Cardiac fibroblast (primary cell): ENCODE measurements at places on chromosomes 12 and 14.

GRCh38 chr12:50275556-50275955 lies 7.8 kb downstream of the LIMA1 start:
- no peak for DNase-seq

DNA sequence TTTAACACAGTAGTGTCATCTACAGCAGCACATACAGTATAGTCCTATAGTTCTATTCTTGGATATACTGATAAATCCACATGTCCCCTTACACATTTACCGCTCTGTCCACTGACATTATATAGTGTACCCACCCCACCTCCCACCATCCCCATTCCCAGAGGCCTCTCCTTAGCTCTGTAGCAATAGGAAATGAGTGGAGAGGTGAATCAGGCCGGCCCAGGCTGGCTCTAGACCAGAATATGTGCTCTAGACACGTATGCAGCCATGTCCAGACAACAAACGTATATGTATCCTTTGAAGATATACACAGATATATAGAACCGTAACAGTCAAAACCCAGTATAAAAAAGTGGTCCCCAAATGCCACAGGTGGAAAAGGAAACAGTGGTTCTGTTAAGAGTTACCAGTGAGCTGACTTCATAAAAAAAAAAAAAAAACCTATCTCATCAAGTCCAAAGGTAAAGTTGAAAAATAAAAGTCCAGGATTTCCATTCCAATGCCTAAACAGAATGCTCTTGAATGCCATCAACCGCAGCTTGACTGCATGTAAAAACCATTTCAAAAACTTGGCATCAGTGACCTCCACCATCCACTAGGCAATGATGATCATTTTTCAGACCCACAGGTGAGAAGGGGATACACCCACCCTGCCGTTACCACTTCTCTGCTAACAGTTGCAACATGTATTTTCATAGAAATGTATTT lies 16.7 kb downstream of the EGLN3 start:
- peak; percentile 38 for DNase-seq

DNA sequence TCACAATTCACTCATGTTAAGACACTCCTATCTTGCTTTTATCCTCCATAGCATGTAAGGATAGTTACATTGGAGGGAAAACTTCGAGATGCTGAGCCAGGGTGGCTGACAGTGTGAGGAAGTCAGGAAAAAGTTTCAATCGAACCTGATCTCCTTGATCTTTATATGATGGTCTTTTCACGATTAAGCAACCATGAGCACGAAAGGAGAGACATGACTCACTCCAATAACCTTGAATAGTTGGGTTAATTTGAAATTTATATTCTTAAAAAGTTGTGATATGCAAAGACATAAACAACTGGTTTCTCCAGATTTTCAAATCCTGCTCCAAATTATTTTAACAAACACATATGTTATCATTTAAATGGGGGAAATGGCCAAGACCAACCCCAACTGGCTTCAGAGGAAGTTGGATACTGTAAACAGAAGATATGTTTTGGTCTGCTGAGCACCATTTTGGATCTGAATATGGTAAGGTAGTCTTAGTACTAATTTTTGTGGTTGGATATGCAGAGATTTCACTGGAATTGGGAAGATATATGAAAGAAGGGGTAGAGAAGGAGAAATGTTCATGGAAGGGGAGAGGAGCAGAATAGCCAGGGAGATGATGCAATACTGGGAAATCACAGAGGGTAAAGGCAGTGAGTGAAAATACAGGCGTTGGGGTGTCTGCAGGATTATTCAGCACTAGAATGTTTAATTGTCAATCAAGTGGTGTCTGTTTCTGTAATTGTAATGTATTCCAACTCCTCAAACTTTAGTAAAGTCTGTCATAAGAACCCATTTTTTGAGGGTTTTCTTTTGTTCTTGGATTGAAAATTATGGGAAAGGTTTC lies 185.2 kb upstream of the SLC38A2 start:
- DNase-seq = peak; percentile 29

DNA sequence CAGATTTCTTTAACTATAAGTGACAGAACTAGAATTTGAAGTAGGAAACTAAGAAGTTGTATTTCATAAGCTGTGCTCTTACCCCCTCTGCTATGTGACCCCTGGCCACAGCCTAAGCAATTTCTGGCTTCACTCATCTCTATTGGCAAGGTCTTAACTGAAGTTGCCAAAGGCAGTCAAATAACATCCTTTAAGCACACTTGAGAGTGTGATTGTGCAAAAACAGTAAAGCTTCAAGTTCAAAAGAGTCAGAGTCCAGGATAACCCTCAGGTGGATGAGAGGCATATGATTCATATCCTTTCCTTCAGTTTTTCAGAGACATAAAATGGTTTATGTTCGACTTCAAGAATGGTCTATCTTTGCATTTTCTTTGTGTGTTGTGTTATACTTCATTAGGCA lies 45.2 kb downstream of the GRIP1 start:
- no peak for DNase-seq

DNA sequence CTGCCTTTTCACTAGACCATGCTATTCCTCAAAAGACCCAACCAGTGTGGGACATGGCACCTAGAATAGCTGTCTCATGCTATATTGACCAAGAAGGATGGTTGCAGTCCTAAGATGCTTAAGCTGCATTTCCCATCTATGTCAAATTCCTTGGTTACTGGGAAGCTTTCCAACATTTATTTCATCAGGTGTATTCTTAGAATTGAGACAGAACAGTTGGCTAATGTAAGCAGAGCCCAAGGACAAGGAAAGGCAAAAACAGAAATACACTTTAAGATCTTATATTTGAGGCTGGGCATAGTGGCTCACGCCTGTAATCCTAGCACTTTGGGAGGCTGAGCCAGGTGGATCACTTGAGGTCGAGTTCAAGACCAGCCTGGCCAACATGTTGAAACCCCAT lies 24.7 kb downstream of the ARG2 start:
- DNase-seq = peak; percentile 54

GRCh38 chr12:94271351-94271750 lies 123.0 kb downstream of the PLXNC1 start:
- no peak for DNase-seq

DNA sequence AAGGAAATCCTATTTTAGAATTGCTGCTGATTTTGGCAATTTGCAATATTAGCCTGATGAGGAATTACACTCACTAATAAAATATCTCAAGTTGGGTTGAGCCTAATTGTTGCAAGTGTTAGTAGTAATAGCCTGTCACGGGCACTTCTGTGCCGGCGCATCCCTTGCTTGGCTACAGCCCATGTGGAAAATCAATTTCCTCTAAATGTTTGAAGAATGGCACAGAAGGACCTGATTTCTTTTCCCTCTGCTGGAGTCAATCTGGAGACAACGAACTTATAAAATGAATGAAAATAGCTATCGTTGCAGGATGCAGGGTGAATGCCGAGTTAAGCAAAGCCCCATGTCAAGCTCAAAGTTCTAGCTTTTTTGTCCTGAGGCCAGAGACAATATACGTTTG lies 31.2 kb upstream of the MED13L start:
- DNase-seq = no peak

DNA sequence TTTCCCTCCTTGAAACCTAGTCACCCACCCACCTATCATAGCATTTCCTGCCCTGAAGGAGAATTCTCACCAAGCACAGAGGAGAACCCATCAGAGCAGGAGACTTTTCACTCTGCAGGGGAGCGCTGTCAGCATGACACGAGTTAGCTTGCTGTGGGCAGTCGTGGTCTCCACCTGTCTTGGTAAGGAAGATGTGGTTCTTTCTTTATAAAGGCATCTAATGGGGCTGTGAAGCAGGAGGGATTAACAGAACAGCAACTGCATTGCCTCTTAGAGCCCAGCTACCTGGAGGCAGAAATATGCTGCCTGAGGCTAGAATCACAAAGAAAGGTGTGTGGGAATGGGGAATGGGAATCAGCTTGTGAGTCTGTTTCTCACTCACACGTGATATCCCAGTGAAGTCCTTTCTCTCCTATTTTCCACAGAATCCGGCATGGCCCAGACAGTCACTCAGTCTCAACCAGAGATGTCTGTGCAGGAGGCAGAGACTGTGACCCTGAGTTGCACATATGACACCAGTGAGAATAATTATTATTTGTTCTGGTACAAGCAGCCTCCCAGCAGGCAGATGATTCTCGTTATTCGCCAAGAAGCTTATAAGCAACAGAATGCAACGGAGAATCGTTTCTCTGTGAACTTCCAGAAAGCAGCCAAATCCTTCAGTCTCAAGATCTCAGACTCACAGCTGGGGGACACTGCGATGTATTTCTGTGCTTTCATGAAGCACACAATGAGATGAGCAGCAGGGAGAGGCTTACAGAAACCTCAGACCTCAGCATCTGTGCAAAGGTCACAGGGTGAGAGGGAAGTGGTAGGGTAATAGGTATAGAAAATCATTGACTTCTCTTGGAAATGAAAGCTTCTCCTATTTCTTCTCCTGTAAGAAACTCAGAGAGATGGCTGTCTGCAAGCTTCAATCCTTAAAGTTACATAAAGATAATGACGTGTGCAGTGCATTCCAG lies 316.9 kb downstream of the DAD1 start:
- no peak for DNase-seq

- peak; percentile 92 for DNase-seq
Observed at GRCh38 chr12:2877047-2877952, at the start of the genes FOXM1 and RHNO1. TSS of gene FOXM1 (minus strand) at chr12:2877174. CDS start at chr12:2874478, 2,696 bp downstream. TSS of gene RHNO1 (plus strand) at chr12:2877223. CDS start at chr12:2885367, 8,144 bp downstream.

DNA sequence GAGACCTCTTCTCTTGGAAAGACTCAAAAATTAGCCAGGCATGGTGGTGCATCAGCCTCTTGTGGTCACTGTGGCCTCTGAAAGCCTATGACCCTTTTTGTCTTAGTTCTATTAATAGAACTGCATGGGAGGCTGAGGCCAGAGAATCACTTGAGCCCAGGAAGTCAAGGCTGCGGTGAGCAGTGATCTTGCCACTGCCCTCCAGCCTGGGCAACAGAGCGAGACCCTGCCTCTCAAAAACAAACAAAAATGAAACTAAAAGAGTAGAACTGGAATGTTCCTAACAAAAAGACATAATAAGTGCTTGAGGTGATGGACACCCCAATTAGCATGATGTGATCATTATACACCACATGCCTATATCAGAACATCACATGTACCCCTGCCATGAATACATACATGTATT lies 197.0 kb upstream of the EEA1 start:
- DNase-seq = no peak

DNA sequence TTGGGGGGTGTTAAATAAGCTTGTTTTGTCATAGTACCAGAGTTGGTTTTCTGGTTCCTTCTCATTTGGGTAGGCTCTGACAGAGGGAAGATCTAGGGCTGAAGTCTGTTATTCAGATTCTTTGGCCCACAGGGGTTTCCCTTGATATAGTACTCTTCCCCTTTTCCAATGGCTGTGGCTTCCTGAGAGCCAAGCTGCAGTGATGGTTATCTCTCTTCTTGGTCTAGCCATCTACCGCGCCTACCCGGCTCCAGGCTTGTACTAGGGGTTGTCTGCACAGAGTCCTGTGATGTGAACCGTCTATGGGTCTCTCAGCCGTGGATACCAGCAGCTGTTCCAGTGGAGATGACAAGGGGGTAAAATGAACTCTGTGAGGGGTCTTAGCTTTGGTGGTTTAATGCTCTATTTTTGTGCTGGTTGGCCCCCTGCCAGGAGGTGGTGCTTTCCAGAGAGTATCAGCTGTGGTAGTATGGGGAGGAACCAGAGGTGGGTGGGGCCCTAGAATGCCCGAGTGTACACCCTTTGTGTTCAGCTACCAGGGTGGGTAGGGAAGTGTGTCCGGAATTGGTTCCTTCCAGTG lies 209.7 kb downstream of the GPHN start:
- DNase-seq = no peak

GRCh38 chr14:103057372-103058163 lies at the start of gene CDC42BPB:
TSS of gene CDC42BPB (minus strand) at chr14:103057549. CDS start at chr14:103057173, 376 bp downstream.
- DNase-seq = peak; percentile 96

DNA sequence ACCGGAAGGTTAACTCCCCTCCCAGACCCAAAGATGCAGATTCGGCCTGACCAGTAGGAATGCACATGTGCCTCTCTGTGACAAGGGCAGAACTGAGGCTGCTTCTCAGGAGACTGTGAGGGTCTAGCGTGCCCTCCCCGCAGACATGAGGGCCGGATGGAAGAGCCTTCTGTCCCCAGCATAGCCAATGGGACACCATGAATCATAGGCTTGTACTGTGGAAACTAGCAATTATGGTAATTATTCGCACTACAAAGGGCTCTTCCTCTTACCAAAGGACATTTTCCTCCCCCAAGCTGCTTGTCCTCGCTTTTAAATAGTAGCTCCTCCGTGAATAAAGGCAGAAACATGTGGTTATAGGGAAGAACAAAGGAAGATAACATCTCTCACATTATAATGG lies 6.2 kb downstream of the COA8 start:
- no peak for DNase-seq
